Choroid plexus epithelial cell (primary cell): ENCODE measurements at places on chromosomes 3 and 15.

DNA sequence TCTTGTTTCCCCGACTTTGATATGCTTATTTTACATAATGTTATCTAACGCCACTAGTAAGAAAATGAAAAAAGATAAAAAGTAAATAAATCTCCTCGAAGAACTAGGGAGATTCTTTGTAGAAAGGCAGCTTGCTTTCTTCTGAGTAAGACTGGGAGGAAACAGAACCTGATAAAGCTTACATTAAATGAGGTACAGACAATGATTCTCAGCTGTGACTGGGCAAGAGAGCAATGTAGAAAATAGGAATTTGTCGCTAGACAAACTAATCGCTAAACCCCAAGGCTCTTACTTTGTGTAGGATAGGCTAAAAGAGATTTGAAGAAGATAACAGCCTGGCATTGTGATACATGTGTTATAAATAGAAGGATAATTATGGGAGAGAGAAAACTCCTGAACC is 919.0 kb upstream of the ALCAM start:
- no peak for DNase-seq

DNA sequence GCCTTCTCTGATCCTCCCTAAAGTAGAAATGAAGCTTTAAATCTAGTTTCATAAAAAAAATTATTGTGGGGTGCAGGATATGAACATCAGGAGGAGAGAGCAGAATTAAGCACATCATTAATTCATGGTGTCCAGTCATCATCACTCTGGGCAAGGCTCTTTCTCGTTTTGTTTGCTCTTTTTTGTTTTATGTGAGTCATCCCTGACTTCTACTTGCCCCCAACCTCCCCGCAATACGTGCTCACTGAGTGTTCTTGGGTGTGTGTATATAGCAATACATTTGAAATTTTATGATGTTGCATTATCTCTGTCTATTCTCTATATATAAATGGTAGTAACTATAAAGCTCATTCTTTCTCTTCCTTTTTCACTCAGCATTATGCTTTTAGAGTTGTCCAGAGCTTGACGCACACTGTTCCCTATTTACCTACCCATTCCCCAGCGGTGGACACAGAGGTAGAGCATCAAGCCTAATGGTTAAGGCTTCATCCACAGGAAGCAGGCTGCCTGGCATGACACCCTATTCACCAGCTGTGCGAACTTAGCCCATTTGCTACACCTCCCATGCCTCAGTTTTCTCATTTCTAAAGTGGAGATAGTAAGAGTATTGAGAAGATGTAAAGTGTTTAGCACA is 72.3 kb downstream of the CD200R1L start:
- peak; percentile 82 for DNase-seq

DNA sequence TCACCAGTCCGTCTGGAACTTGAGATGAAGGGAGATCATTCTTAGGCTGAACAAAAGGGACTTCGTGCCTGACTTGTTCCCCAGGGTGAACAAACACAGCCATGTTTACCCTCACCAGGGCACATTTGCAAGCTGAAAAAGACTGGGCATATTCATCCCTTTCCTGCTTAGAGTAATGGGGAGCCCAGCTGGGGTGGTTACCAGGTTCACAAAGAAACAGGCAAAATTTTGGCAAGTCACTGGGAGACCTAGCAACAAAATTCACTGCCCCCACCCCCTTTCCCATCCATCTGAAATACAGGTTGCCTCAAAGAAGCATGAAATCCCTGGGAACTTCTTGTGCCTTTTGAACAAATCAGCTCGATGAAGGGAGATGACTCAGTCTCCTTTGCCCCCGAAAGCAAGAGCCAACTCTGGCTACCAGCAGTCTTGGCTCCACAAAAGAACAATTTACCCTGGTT is 775.0 kb downstream of the SQOR start:
- DNase-seq: no peak

DNA sequence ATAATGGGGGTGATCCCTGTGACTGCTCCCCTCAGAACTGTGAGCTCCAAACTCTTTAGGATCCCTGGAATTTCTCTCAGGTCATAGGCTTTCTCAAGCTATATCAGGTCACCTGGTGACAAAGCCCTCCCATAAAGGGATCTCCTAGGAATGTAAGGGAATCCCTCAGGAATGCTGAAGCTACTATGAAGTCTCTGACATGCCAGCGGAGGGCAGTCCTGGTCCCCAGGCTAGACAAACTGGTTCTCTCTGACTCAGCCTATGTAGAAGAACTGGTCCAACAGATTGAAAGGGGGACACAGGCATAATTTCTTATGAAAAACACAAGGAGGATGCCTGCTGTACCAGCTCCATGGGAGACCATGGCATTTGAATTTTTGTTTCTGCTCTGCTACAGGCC is 6.7 kb downstream of the LPCAT4 start:
- DNase-seq: no peak

- DNase-seq: no peak
These were observed 92.6 kb downstream of the AAGAB start for GRCh38 chr15:67161881-67162280.

DNA sequence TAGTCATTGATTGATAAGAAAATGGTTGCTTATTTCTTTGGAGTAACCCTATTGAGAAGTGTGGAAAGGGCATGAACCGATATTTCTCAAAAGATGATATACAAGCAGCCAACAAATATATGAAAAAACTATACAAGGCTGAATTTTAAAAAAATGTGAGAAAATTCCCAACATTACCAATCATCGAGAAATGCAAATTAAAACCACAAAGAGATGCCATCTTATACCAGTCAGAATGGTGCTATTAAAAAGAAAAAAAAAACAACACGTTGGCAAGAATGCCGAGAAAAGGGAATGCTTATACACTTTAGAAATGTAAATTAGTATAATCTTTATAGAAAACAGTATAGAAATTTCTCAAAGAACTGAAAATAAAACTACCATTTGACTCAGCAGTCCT is 77.7 kb upstream of the ROBO1 start:
- no peak for DNase-seq

- no peak for DNase-seq
These were observed 60.6 kb downstream of the TMEM39A start for GRCh38 chr3:119402791-119403190.
